ELF-1 (cell line): ENCODE measurements at places on chromosomes 3 and 15.

DNA sequence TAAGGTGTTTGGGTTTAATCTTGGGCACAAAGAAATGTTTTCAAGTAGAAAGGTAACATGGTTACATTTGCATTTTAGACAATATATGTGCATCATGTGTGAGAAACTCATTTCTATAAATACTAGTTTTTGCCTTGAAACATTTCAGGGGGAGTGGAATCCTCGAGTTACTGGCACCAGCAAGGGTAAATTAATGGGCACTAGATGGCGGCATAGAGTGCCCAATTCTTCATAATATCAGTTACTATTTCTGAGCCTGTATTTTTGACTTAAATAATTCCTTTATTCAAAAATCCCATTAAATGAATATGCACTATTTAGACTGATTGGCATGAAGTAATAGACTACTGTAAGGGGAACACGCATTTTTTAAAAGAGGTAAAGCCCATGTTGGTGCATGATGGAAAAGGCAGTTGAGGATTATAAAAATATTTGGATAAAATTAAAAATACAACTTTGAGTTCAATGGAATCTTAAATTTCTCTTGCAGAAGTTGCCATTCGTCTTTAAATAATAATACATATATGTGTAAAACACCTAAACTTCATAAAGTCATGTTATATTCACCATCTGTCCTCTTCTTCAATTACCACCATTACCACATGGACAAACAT is 106.3 kb downstream of the ZBTB20 start:
- DNase-seq = no peak

- DNase-seq = no peak
These were observed 35.1 kb downstream of the PEAK1 start for GRCh38 chr15:77384589-77385359.

DNA sequence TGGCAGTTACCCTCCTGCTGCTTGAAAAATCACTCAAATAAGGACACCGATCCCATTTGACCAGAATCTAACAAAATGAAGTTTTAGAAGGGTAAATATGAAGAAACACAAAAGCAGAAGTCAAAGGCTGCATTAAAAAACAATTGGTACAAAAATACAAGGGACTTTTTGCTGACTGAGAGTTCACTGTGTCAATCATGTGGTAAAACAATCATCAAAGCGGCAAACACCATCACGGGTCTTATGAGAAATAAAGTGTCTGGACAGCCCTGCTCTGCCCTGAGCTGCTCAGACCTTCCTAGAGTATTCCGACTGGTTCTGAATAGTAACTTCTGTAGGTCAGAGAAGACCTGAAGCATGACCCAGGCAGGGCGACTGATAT is 137.2 kb upstream of the RAD18 start:
- no peak for DNase-seq

GRCh38 chr15:58308742-58309355 is 122.9 kb upstream of the LIPC start:
- DNase-seq = no peak

- no peak for DNase-seq
These were observed 269.7 kb downstream of the ABHD5 start for GRCh38 chr3:43960448-43960840.
